ENCODE measurements at places on chromosomes 2 and 18. TPM values are rescaled to one million over a fixed set of nuclear protein-coding genes. Genes with fewer than 3 reads are reported as not detected.

SYT4 gene
- total RNA-seq = not detected

TCF7L1 gene
- 2.2 TPM for total RNA-seq

MTERF4 gene
- 20.9 TPM for total RNA-seq

CPO gene
- 0.13 TPM for total RNA-seq

TGFA gene
- total RNA-seq = 7.2 TPM

Measured in mesangial cell (primary cell).